Stimulated activated CD8-positive, alpha-beta memory T cell treated with anti-CD3 and anti-CD28 coated beads, Interleukin-2, amount 100 ng/mL, for 1 hour (primary cell): ENCODE measurements at places on chromosomes 1 and 21.

DNA sequence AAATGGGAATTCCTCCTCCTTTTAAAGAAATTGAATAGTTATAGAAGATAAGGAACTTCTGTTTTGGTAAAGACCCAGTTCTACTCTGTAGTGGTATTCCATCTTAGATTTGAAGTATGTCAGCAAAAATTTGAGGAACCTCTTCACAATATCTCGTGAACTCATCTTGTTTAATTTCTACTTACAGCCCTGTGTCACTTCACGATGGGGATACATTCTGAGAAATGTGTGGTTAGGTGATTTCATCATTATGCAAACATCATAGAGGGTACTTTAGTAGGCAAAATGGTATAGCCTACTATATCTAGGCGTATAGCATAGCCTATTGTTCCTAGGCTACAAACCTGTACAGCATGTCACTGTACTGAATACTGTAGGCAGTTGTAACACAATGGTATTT lies 36.0 kb downstream of the ALG6 start:
- no peak for DNase-seq

- no peak for DNase-seq
Measured at GRCh38 chr1:158654571-158654970, 31.9 kb downstream of the SPTA1 start.

DNA sequence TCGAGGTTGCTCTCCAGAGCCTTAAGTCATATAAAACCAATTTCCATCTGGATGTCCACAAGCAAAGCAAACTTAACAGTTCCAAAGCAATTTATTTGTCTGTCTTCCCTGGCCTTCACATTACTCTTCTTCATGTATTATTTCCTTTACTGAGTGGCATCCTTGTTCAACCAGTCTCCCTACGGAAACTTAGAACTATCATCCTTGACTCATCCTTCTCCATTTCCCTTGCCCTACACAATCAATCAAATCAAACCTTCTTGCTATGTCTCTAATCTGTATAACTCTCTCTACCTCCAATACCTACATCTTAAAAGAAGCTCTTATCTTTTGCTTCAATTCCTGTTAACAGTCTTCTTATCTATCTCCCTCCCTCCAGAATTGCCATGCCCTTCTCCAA lies 25.4 kb downstream of the EGLN1 start:
- DNase-seq = no peak

DNA sequence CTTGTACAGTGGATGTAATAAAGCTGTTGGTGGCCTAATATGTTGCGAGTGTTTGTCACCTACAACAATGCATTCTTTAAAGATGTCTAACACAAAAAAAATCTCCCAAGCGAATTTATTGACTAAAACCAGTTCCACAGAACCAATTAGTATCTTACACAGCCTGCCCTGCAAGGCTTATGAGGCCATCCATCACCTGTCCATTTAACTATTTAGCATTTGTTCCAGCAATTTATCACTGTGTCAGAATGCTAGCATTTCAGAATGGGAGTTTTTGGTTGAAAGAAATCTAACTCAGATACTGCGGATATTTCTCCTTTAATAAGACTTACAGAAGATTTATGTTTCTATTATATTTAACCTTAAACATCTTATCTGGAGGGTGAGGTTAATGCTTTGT lies 831.1 kb upstream of the PRMT6 start:
- no peak for DNase-seq

DNA sequence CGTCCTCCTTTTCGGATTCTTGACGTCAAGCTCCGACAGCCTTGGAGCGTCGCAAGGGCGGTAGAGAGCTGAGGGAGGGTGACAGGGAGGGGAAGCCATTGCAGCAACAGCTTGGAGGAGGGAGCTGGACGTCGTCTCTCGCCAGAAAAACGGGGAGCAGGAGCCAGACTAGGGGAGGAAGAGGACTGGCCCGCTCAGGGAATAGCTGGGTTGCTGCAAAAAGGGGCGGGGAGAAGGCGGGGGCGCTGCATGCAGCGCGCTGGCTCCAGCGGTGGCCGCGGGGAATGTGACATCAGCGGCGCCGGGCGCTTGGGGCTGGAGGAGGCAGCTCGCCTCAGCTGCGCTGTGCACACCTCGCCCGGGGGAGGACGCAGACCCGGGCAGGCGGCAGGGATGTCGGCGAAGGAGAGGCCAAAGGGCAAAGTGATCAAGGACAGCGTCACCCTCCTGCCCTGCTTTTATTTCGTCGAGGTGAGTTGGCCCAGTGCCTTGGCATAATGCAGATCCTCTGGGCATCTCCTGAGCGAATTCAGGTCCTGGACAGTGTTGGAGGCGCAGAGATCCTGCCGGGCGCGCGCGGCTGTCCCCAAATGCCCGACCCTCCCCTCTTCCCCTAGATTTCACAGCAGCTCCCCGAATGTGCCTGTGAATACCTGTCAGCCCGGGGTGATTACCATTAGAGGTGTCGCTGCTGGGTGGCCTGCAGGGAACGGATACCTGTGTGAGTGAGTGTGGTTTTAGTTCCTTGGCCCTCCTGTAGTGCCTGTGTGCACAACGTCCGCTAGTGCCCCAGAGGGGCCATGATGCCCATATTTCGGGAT lies at the start of gene PLPPR4:
PLPPR4 (plus strand) TSS at position 292 of the 821 bp plus-strand sequence; CDS start at position 394, 102 bp downstream.
- DNase-seq = no peak

GRCh38 chr21:41926117-41926806 lies 27.6 kb downstream of the C2CD2 start:
- no peak for DNase-seq

- DNase-seq = no peak
Measured at GRCh38 chr1:230230273-230230672, 163.2 kb downstream of the GALNT2 start.
